ENCODE measurements at places on chromosomes 2 and 18. TPM values are rescaled to one million over a fixed set of nuclear protein-coding genes. Genes with fewer than 3 reads are reported as not detected.

The RELCH gene
- 31.6 TPM for total RNA-seq

The UCN gene
- 1.2 TPM for total RNA-seq

The AQP12A gene
- not detected for total RNA-seq

The CYB5A gene
- 33.2 TPM for total RNA-seq

The SLC23A3 gene
- 3.5 TPM for total RNA-seq

The MEP1B gene
- total RNA-seq, result not detected

The AGXT gene
- total RNA-seq, result not detected

The SCN7A gene
- total RNA-seq, result 5.0 TPM

The SLC4A5 gene
- total RNA-seq, result 7.3 TPM

The RGPD4 gene
- 0.39 TPM for total RNA-seq

The PCBP1 gene
- total RNA-seq, result 288 TPM
